ENCODE measurements at places on chromosomes 16 and 17. TPM values are rescaled to one million over a fixed set of nuclear protein-coding genes. Genes with fewer than 3 reads are reported as not detected.

Gene GPATCH8
- 51.5 TPM for total RNA-seq

Gene RFWD3
- total RNA-seq = 114 TPM

Gene CLEC18B
- total RNA-seq = 0.37 TPM

Gene MYH8
- not detected for total RNA-seq

DNA sequence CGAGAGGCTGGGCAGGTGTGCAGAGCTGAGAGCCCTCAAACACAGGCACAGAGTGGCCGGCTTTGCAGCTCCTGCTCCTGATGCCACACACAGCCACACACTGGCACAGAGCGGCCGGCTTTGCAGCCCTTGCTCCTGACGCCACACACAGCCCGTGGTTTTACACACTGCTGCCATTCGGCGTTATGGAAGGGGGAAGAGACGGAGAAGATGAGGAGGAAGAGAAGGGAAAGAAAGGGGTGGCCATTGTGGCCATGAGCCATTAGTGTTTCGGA, 26.8 kb downstream of the WSCD1 start:
- H3K36me3 ChIP-seq = peaks cover 53% of the 10 kb centered on the region
- no peaks in the 10 kb centered on the region for H3K27me3 ChIP-seq
- no peak overlapping the region for H3K4me3 ChIP-seq

DNA sequence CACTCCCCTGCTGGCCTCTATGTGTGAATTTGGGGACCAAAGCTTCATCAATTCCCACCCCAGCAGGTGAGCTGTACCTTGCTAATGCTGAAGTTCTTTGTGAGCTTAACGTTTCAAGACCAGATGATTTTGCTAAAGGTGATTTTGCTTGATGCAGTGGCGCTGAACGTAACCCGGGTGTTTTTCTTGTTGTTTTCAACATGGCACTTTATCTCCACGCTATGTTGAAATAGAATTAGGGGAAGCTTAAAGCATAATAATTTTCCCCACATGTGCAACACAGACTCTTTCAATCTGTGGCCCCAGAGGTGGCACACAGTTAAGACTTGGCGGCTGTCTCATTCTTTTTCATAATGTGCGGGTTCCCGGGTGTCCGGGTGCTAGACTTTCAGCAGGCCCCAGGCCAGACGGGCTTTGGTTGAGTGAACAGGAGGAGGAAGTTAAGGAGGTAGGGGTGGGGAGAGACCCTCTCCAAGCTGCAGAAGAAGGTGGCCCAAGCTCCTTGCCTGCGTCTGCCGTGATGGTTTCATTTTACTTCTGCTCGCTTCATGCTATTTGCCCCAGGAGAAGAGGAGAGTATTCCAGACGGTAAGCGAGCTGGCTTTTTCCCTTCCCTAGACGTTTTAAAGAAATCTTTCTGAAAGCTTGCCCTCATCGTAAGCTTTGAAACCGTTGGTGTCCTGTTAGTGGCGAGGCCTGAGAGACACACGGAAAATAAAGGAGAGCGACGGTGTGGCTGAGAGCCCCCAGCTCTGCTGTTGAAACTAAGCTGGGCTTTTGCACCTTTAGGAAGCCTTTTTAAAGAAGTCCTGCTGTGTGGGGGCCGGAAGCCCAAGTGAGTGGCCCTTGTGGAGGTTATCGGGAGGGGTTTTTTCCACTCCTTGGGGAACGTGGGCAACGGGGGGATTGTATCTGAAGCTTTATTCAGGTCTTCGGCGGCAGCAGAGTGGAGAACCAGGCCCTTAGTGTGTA, 4.2 kb downstream of the FOXC2 start:
- DNase-seq = peak; percentile 32
- H3K4me1 ChIP-seq = peaks cover 8% of the 10 kb centered on the region
- H3K36me3 ChIP-seq = no peaks in the 10 kb centered on the region
- peak overlapping the region; percentile 19 for H3K4me3 ChIP-seq
- no peak overlapping the region for H3K27ac ChIP-seq

DNA sequence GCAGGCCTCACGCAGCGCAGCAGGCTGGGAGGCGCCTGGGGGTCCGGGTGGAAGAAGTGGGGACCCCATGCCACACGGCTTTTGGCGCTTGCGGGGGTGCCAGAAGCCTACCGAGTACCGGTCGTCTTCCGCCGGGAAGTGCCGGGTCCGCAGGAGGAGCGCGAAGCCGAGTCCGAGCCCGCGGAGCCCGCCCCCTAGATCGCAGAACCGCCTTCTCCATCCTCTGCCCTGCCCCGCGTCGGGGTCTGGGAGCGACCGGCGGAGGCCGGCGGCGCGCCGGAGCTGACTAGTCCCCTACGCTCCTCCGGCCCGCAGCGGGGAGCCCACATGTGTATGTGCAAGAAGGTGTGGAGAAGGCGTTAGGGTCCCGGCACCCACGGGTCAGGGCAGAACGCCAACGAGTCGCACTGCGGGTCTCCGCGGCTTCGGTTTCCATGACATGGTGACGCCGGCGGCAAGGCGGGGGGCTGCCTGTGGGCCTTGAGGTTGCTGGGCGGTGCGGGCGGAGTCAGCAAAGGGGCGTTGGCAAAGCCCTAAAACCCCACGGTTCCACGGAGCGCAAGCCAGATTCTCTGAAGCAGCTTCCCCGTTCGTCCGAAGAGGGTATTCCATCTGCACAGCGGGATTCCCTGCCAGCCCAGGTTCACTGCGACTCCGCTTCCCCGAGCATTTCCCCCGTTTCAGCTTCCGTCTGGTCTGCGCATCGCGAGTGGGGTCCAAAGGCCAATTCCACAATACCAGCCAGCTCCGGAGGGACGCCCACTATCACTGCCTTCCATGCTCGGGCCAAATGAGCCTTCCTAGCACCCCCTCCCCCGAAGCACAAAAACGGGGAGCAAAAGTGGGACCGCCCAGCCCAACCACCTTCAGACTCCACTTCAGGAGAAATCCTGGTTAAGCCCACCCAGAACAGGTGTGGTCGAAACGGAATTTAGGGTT, 2.3 kb upstream of the LHX1 start:
- DNase-seq = peak; percentile 79
- peaks cover 87% of the 10 kb centered on the region for H3K27me3 ChIP-seq
- H3K27ac ChIP-seq = no peak overlapping the region
- no peaks in the 10 kb centered on the region for H3K4me1 ChIP-seq
- H3K36me3 ChIP-seq = no peaks in the 10 kb centered on the region

DNA sequence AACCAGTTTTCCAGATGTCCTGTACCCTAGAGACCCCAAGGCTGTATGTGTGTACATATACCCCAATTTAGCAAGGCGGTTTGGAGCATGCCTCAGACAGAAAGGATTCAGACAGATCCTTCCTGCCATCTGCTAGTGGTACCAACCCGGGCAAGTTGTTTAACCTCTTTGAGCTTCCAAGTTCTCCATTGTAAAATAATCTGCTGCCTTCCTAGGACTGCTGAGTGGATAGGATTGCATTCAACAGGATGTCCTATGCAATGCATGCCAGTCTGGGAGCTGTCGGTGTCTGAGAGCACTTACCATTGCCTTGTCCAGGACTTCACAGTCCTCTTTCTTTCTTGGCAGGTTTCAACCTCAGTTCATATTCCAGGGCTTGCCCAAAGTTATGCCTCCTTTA, 1.9 kb downstream of the CDH13 start:
- peaks cover 10% of the 10 kb centered on the region for H3K4me1 ChIP-seq
- DNase-seq = no peak
- H3K4me3 ChIP-seq = no peak overlapping the region
- no peaks in the 10 kb centered on the region for H3K36me3 ChIP-seq
- no peak overlapping the region for H3K27ac ChIP-seq

- no peak for DNase-seq
- H3K27me3 ChIP-seq = no peaks in the 10 kb centered on the region
- no peak overlapping the region for H3K4me3 ChIP-seq
- H3K27ac ChIP-seq = no peak overlapping the region
- no peaks in the 10 kb centered on the region for H3K4me1 ChIP-seq
Measured at GRCh38 chr17:58315750-58316149, 12.8 kb downstream of the TSPOAP1 start.

- H3K36me3 ChIP-seq = no peaks in the 10 kb centered on the region
- no peak overlapping the region for H3K27ac ChIP-seq
- no peak for DNase-seq
- no peaks in the 10 kb centered on the region for H3K4me1 ChIP-seq
- H3K27me3 ChIP-seq = no peaks in the 10 kb centered on the region
Measured at GRCh38 chr16:55035956-55036355, 105.3 kb downstream of the IRX5 start.

DNA sequence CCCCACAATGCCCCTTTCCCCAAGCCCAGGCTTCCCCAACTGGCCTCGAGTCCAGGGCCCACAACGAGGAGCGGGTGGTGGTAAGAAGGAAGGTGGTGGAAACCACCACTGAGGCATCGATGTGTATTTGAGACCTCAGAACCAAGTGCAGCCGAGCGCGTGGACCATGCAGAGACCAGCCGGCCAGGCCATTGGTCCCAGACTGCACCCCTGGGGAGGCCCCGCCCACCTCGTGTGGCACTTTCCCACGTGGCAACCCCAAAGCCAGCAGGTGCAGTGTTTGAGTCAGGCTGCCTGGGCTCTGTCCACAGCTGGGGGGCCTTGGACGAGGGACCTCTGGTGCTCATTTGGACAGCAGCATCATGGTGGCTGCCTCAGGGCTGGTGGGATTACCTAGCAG, 28.1 kb upstream of the BAHCC1 start:
- H3K4me3 ChIP-seq = no peak overlapping the region
- peak; percentile 32 for DNase-seq
- no peaks in the 10 kb centered on the region for H3K36me3 ChIP-seq
- no peaks in the 10 kb centered on the region for H3K27me3 ChIP-seq

Measured in H9 (cell line).